ENCODE measurements at places on chromosomes 4 and X. TPM values are rescaled to one million over a fixed set of nuclear protein-coding genes. Genes with fewer than 3 reads are reported as not detected.

DRD5 gene
- not detected for total RNA-seq

SMIM31 gene
- total RNA-seq: 0.96 TPM

RADX gene
- total RNA-seq: 7.9 TPM

SULT1B1 gene
- total RNA-seq: 3.0 TPM

PLAC1 gene
- total RNA-seq: 1.5 TPM

GRCh38 chr4:48445704-48446103, 37.4 kb upstream of the SLC10A4 start:
- no peak for DNase-seq

- no peak for DNase-seq
These were observed 15.1 kb downstream of the SMS start for GRCh38 chrX:21955403-21956189.

DNA sequence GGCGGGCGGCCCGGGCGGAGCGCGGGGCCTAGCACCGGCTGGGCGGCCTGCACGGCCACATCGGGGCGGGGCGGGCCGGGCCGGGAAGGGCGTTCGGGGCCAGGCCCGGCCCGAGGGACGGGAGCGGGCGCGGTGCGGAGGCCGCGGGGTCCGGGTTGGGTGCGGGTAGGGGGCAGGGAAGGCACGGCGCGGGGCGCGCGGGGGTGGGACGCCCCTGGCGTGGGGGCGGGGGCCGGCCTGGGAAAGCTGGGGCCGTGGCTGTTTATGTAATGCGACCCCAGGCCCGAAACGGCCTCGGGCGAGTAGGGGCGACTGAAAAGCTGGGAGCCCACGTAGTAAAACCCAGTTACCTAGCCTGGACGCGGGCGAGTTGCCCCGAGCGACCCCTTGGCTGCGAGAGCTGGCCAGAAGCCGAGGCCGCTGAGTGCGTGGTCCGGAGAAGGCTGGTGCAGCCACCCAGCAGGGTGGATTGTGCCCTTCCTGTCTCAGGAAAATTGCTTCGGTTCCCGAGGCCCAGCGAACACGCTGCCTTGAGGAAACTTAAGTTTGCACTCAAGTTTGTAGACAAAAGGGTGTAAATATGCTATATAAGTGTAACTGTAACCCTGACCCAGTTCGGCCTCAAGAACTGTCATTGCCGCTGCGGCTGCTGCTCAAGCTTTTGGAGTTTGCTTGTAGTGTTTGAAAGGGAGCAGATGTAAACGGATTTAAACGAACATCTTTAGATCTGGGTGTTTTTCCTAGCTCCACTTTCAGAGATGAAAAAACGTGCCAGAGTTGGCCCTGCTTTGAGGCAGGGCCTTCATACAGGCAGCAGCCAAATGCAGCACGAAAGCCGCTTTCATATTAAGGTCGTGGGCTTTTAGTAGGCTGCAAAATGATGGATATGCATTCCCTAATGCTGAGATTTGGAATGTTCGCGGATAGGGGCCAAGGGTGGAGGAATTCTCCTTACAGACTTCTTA, 674 bp downstream of the SEC24B start:
- peak; percentile 24 for DNase-seq

- DNase-seq: no peak
These were observed 1471.8 kb downstream of the PCDH7 start for GRCh38 chr4:32191961-32192360.

GRCh38 chrX:44088510-44089144, 115.4 kb upstream of the NDP start:
- DNase-seq: no peak

- DNase-seq: no peak
These were observed 488 bp downstream of the NAP1L5 start for GRCh38 chr4:88697141-88697540.

DNA sequence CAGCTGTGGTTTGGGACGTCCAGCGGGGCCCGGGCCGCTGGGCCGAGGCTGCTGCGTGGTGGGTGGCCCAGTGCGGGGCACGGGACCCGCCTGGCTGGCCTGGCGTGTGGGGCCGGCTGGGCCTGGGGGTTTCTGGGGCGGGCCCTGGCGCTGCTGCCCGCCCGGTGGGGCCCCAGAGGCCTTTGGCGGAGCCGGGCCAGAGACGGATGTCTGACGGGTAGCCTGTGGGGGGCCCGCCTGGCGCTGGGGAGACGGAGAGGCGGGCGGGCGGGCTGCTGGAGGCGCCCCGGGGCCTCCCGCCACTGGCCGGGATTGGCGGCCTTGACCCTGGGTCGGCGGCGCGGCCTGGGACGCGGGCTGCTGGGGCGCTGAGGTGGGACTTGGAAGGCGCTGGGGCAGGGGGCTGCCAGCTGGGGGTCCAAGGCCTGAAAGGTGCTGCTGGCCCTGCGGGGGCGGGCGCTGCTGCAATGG, 8.1 kb upstream of the TIMP1 start:
- DNase-seq: no peak

GRCh38 chr4:26356081-26356501, 35.3 kb downstream of the RBPJ start:
- DNase-seq: no peak

GRCh38 chr4:125826801-125827695, 512.3 kb downstream of the FAT4 start:
- DNase-seq: no peak

DNA sequence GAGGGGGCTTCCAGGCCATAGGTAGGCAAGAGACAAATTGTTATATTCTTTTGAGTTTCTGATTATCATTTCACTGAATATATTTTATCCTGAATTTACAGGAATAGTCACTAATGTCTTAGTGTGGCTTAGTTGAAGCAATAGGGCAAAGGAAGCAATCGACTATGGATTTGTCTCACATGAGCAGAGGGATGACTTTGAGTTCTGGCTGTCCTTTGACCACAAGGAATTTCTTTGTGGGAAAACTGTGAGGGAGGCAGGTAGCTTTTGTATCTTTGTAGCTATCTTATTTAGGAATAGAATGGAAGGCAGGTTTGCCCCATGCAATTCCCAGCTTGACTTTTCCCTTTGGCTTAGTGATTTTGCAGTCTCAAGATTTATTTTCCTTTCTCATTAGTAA, 207.3 kb upstream of the ANXA10 start:
- DNase-seq: no peak

DNA sequence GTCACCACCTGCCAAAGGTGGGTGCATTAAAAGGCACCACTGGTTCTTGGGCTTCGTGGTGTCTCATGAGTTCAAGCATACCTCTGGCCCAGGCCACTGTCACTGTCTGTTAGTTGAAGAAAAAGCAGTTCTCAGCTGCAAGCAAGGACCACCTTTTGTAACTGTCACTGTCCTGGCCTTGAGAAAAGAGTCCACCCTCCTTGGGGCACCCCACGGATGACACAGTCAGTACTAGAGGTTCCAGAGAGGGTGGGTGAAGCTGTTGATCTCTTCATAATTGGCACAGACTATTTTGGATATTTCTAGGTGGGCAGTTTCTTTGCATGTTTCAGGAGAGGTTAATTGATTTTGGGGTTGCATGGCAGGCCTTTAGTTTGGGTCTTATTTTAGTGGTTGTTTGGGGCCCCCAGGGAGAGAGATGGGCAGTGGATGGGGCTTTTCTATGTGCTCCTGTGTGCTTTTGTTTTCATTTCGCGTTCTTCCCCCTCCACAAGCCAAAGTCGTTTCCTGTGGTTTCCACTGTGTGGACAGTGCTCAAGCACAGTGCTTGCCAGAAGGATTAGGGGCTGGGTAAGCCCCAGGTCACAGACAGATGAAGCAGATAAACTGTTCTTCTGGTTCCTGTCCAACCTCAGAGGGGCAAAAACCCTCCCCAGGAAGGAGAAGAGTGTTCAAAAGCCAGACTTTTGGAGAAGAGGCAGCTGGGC, 156.2 kb upstream of the PPP1R2C start:
- no peak for DNase-seq

GRCh38 chrX:23435108-23435507, 100.5 kb downstream of the PTCHD1 start:
- DNase-seq: no peak

DNA sequence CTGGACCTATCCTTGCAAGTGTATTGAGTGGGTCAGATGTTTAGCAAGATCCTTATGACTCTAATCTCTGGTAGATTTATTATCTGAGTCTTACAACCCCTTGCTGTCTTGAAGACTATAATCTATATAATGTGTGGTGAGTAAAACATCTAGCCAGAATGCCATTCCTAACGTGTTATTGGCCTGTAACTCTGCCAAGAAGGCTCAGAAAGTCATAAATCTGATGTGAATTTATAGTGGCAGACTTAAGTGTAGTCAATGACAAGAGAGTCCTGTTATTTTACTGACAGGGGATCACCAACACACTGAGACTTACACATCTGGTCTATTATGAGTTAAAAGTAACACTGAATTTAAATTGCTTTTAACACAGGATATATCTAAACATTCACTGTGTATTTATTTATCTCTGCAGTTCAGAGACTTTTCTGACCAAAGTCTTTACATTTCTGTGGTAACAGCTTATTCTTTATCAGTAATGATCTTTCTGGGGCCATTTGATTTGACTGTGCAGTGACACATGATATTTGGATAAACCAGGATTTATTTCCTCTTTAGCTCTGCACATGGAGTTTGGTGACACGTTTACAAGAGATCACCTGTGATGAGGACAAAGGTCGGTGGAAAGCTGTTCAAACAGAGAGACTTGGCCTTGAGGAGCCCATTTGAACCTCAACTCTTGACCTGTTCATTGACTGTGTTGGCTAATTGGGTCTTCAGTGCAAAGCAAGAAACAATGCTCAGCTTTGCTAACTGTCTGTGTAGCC, 415.8 kb downstream of the STIM2 start:
- no peak for DNase-seq

DNA sequence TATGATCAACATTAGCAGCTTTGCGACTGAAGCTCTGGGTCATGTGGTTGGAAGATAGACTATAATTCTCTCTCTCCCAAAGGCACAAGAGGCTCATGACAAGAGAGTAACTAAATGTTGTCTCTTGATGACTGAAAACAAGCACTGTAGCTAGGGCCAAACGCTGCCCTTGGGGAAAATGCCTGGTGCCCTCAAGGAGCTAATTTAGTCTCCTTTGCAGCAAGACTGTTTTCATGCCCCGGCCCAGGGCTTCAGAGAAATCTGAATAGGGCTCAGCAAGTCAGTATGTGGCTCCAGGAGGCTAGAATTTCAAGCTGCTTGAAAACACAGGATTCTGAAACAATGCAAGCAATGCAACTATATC, 411.9 kb downstream of the GPAT3 start:
- no peak for DNase-seq

Measured in prostate gland (tissue), 2 donors.